ENCODE measurements at places on chromosomes 5 and 9. TPM values are rescaled to one million over a fixed set of nuclear protein-coding genes. Genes with fewer than 3 reads are reported as not detected.

DNA sequence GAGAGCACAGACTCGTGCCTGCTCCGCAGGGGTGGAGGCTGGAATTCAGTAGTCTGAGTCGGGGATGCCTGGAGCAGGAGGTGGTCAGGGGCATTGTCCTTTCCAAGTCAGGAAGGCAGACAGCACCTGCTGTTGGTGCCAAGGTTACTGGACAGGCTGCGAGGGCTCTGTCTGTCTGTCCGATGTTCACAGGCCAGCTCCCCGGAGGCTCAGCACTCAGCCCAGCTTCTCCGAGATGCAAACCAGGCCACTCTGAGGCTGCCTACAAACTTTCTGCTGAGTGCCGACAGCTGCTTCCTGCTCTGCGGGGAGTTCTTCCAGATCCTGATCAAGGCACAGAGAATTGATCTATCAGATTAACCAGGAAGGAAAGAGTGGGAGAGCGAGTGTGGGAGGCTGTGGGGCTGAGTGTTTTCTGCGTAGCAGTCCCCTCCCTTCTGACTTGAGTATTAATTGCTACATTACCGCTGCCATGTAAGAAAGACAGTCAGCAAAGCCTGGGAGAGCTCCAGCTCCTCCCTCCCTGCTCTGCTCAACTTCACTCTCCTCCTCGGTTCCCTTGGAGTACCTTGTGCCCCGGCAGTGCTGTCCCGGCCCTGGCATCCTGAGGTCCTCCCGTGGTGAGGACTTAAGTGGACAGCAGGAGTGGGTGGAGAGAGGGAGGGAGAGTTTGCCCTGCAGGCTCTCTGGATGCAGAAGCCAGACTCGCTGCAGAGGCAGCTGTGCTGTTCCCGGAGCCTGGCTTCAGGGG lies 36.0 kb downstream of the KCNMB1 start:
- DNase-seq, result no peak

DNA sequence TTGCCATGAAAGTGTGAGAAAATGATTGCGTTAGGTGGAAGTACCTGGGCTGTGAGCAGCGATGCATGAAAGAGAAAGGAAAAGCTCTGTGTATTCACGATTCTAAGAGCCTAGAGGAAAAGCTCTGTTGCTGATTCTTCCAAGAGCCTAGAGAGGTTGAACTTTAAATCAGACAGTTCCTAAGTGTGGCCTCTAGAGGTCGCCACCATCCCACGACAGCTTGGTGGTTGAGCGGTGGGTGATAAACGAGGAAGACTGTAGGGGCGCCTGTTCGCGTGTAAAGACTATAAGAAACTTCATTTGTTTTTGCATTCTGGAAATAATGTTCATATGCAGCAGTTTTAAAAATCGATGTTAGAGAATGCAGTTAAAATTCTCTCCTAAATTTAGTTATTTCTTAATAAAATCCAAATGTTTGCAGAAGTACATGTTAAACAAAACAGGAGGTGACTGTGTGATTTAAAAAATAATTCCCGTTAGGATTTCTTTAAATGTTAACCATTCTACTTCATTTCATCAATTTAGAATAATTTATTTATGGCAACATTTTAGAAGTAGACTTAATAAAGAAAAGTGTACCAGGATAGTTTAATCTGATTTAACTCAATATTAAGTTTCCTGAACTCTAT lies 107.7 kb downstream of the TENT4A start:
- no peak for DNase-seq

- DNase-seq, result no peak
These were observed 127.1 kb upstream of the MOCS2 start for GRCh38 chr5:53236683-53237082.

DNA sequence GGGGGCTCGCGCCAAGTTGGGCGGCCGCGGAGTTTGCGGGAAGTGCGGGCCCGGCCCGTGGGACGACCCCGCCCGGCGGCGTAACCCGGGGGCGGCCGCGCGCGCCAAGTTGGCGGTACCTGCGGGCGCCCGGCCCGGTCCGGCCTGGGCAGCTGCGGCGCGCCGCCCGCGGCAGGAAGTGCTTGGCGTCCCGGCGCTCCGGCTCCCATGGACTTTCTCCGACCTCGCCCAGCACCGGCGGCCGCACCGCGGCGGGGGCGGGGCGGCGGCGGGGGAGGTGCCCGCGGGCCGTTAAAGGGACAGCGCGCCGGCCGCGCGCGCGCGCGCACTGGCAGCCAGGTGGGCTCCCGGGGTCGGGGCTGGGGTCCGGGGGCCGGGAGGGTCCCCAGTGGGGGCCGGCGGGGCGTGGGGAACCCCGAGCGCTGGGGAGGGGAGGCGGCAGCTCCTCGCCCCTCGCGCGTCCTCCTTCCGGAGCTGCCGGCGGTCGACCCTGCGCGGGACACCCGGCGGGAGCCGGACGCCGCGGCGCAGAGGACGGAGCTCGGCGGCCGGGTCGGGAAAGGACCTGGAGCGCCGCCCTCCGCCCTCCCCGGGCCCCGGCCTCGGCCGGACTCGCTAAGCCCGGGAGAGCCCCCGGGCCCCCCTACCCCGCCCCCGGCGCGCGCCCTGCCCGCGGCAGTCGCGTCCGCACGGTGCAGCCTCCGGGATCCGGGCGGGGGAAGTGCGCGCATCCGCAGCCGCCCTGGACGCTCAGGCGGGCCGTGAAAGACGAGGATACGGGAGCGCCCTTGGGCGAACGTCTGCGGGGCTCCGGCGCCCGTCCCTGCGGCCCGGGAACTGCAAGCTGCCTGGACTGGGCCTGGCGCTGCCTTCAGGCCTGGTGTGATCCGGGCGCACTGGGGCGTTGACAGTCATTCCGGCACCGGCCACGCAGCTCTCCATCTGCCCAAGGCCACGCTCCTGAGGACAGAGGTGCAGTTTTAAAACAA lies at the start of gene NACC2:
Gene NACC2 (minus strand): TSS at position 220 of the 989 bp plus-strand sequence. CDS start 44,768 bp downstream, outside the sequence.
- DNase-seq, result no peak

- DNase-seq, result no peak
These were observed 88.6 kb downstream of the PPP2R2B start for GRCh38 chr5:146789712-146790653.

DNA sequence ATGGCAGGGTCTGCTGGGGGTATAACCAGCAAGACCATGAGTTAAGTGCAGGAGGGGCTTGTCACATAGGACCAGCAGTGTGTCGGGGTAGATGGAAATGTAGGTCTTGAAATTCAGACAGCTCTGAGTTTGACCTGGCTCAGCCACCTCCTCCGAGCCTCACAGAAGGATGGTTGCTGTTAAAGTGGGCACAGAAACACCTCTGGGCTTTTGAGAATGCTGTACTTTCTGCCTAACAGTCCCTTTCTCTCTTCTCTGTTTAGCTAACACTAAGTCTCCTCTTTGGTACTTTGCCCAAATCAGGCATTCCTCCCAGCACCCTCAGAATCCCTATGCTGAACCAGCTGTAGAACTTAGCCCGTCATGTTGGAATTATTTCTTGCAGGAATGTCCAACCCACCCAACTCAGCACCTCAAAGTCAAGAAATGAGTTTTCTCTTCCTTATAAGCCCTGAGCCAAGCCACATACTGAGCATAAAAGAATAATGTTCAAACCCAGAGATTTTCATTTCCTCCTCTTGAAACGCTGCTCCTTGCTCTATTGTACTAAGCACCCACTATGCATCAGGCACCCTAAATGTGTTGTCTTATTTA lies 41.7 kb upstream of the MATR3 start:
- DNase-seq, result no peak

GRCh38 chr5:68191083-68191791 lies 24.3 kb upstream of the PIK3R1 start:
- no peak for DNase-seq

GRCh38 chr5:123597018-123597417 lies 85.0 kb downstream of the CSNK1G3 start:
- no peak for DNase-seq

DNA sequence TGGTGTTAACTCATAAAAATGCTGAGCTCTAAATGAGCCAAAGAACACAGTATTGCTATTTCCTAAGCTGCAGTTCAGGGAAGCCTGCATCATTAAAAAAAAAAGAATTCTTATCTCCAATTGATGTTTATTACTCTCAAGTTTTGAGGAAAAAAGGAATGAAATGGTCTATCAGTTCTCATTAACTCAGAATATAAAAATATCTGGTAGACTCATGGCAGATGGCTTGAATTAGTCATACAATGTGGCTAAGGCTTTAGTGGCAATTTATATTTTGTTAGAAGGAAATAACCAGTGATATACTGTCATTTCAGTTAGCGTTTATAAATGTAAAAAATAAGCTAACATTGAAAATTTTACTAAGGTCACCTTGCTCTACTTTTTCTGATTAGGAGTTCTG lies 1403.4 kb upstream of the C9orf72 start:
- no peak for DNase-seq

DNA sequence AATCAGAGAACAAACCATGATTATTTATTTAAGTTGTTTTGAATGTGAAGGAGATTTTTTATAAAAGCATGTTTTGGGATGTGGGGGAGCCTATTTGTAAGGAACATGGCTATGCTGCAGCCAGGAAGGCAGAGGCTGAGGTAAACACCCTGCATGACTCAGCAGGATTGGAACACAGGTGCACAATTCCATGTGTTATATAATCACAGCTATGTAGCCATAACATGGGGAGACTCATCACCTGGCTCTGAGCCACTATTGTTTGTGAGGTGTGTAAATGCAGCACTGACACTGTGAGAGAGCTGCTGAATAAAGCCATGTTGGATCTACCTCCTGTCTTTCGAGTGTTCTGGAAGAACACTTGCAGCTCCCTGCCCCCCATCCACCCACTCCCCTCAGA lies 1009.8 kb downstream of the DNAH5 start:
- DNase-seq, result no peak

GRCh38 chr9:69463497-69464068 lies 138.6 kb downstream of the ENTREP1 start:
- no peak for DNase-seq

Gene KDM3B
- 52.0 TPM for total RNA-seq

Gene PCDHGC5
- 0.53 TPM for total RNA-seq

Gene LPAR1
- 0.07 TPM for total RNA-seq

Gene RFX3
- total RNA-seq, result 2.8 TPM

Gene TRIM36
- total RNA-seq, result 0.74 TPM
